Bone marrow (tissue), 2 donors: ENCODE measurements at places on chromosomes 6 and 20.
A peak's percentile ranks its signal among the peaks of the same experiment; 100 is the strongest.

GRCh38 chr20:62370807-62371587, 3.9 kb upstream of the LAMA5 start:
- DNase-seq: no peak

- no peak for DNase-seq
Measured at GRCh38 chr6:39785281-39785680, 6.9 kb upstream of the DAAM2 start.

- DNase-seq: no peak
Measured at GRCh38 chr6:88807622-88808021, 155.8 kb downstream of the RNGTT start.

GRCh38 chr20:38181207-38181801, 16.2 kb upstream of the TGM2 start:
- DNase-seq: no peak

- DNase-seq: no peak
Measured at GRCh38 chr6:122696853-122697252, 82.7 kb upstream of the FABP7 start.

DNA sequence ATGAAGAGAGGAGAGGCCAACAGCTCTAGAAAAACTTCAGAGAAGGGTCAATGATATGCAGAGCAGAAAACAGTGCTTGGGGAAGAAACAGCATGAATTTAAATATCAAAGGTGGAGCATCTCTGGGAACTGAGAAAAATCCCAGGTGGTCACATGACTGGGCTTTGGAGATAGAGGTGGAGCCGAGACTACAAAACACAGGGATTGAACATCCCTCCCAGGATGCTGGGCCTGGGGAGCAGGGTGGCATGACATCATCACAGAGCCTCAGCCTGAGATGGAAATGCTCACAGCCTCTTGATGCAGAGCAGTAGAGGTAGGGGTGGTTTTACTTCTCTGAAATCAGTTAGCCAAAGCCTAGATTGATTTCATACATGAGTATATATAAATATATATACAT, 529.5 kb downstream of the PRKN start:
- no peak for DNase-seq

GRCh38 chr20:4469910-4470309, 251.8 kb upstream of the PRND start:
- DNase-seq: no peak

DNA sequence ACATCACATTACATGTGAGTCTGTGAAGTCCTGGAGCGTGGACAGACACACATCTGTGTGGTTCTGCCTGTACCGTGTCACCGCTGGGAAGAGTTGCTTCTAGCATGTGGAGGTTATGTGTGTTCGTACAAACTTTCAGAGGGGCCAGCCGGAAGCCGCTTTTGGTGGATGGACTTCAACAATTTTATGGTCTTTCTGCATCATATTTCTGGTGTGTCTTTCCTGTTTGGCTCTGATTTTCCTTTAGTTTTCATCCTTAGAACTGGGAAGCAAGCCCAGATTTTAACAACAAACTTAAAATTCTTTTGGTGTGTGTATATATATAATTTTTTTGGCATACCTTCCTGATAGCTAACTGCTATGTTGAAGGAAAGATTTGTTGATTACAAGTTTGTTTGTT, 71.2 kb downstream of the TIAM2 start:
- no peak for DNase-seq

- DNase-seq: no peak
Measured at GRCh38 chr20:1891263-1892118, 3.7 kb upstream of the SIRPA start.

GRCh38 chr20:19463597-19463996, 251.2 kb downstream of the SLC24A3 start:
- DNase-seq: no peak

GRCh38 chr6:46217671-46218131, 46.9 kb upstream of the ENPP5 start:
- DNase-seq: peak; percentile 11

- DNase-seq: no peak
Measured at GRCh38 chr6:166621114-166621540, 5.9 kb downstream of the RPS6KA2 start.

- peak; percentile 70 for DNase-seq
Measured at GRCh38 chr20:34708621-34709043, 4.5 kb downstream of the TP53INP2 start.
